A549 treated with ZK216348 at 1 μM for 4 hours (cell line): ENCODE measurements at places on chromosomes 2 and 18. TPM values are rescaled to one million over a fixed set of nuclear protein-coding genes. Genes with fewer than 3 reads are reported as not detected.

RGPD5 gene
- total RNA-seq: 3.9 to 11.3 TPM (median 7.8 TPM) in 5 replicates

FAM237A gene
- not detected in 5 replicates for total RNA-seq

TFPI gene
- 30.8 to 61.9 TPM (median 56.0 TPM) in 5 replicates for total RNA-seq

TDRD15 gene
- total RNA-seq: not detected in 5 replicates

POTEC gene
- total RNA-seq: not detected in 5 replicates

IL36G gene
- not detected in 5 replicates for total RNA-seq

MYOM1 gene
- 0.07 to 0.28 TPM (median 0.12 TPM) in 5 replicates for total RNA-seq

APCDD1 gene
- total RNA-seq: not detected in 5 replicates

AGBL5 gene
- total RNA-seq: 23.4 to 35.7 TPM (median 31.9 TPM) in 5 replicates

CCDC68 gene
- total RNA-seq: 3.3 to 6.5 TPM (median 4.0 TPM) in 5 replicates

MARCO gene
- total RNA-seq: 0.14 TPM in 1 of 5 replicates, not detected in the others

HOXD3 gene
- total RNA-seq: 0.14 to 0.32 TPM in 2 of 5 replicates, not detected in the others

MDH1B gene
- 1.6 to 2.5 TPM (median 1.7 TPM) in 5 replicates for total RNA-seq

CYTIP gene
- not detected in 5 replicates for total RNA-seq

ATP6V1C2 gene
- total RNA-seq: 0.07 to 0.31 TPM (median 0.17 TPM) in 4 of 5 replicates, not detected in the other

ACTR2 gene
- 127 to 186 TPM (median 171 TPM) in 5 replicates for total RNA-seq

FAM110C gene
- 0.06 to 0.12 TPM (median 0.08 TPM) in 4 of 5 replicates, not detected in the other for total RNA-seq

KIAA2012 gene
- total RNA-seq: not detected in 5 replicates

CTNNA2 gene
- 0.15 to 0.27 TPM (median 0.21 TPM) in 5 replicates for total RNA-seq

EMILIN1 gene
- 0.34 to 0.64 TPM (median 0.43 TPM) in 5 replicates for total RNA-seq

SP140 gene
- 0.22 to 0.39 TPM in 2 of 5 replicates, not detected in the others for total RNA-seq

CFC1 gene
- not detected in 5 replicates for total RNA-seq

FHOD3 gene
- total RNA-seq: 2.3 to 3.5 TPM (median 2.8 TPM) in 5 replicates

CNGA3 gene
- not detected in 5 replicates for total RNA-seq

C2orf80 gene
- total RNA-seq: not detected in 5 replicates

HOXD1 gene
- total RNA-seq: 0.18 to 0.28 TPM (median 0.24 TPM) in 4 of 5 replicates, not detected in the other

RASGRP3 gene
- total RNA-seq: 0.41 to 1.6 TPM (median 0.61 TPM) in 5 replicates

SFT2D3 gene
- total RNA-seq: 3.8 to 6.9 TPM (median 6.0 TPM) in 5 replicates

ZBTB7C gene
- total RNA-seq: 0.05 to 0.32 TPM in 2 of 5 replicates, not detected in the others

PPIL3 gene
- total RNA-seq: 21.4 to 25.6 TPM (median 23.9 TPM) in 5 replicates

PTPRN gene
- 1.1 to 1.8 TPM (median 1.4 TPM) in 5 replicates for total RNA-seq

ITPRIPL1 gene
- not detected in 5 replicates for total RNA-seq

CCDC148 gene
- 0.17 to 0.81 TPM (median 0.40 TPM) in 4 of 5 replicates, not detected in the other for total RNA-seq

NGEF gene
- 12.8 to 20.8 TPM (median 17.1 TPM) in 5 replicates for total RNA-seq

GKN2 gene
- total RNA-seq: 2.7 to 6.0 TPM (median 3.7 TPM) in 5 replicates

PRSS56 gene
- total RNA-seq: 0.08 to 0.31 TPM (median 0.20 TPM) in 4 of 5 replicates, not detected in the other

PHOSPHO2 gene
- 2.0 to 3.5 TPM (median 2.5 TPM) in 5 replicates for total RNA-seq

KLHL41 gene
- 0.15 to 0.70 TPM (median 0.29 TPM) in 5 replicates for total RNA-seq

TMEM198 gene
- total RNA-seq: 0.71 to 1.6 TPM (median 1.2 TPM) in 5 replicates

ABCG8 gene
- not detected in 5 replicates for total RNA-seq

GBX2 gene
- total RNA-seq: 1.5 to 3.1 TPM (median 2.9 TPM) in 5 replicates

DSG3 gene
- not detected in 5 replicates for total RNA-seq

GKN1 gene
- 0.32 to 1.1 TPM (median 0.74 TPM) in 5 replicates for total RNA-seq

SIGLEC15 gene
- 0.05 to 0.12 TPM in 2 of 5 replicates, not detected in the others for total RNA-seq

FABP1 gene
- not detected in 5 replicates for total RNA-seq

CTIF gene
- 11.7 to 20.6 TPM (median 16.6 TPM) in 5 replicates for total RNA-seq

FSHR gene
- not detected in 5 replicates for total RNA-seq

BOLL gene
- not detected in 5 replicates for total RNA-seq

SERPINB13 gene
- total RNA-seq: not detected in 5 replicates

EMILIN2 gene
- total RNA-seq: 8.6 to 14.7 TPM (median 14.1 TPM) in 5 replicates

PDE6D gene
- total RNA-seq: 19.6 to 25.5 TPM (median 24.0 TPM) in 5 replicates
